ENCODE measurements at places on chromosomes 4 and X. TPM values are rescaled to one million over a fixed set of nuclear protein-coding genes. Genes with fewer than 3 reads are reported as not detected.

The C4orf36 gene
- 2.5 TPM for total RNA-seq

The GPR173 gene
- not detected for total RNA-seq

The CLDN22 gene
- total RNA-seq: not detected

The HHIP gene
- total RNA-seq: 0.74 TPM

The BTK gene
- 0.08 TPM for total RNA-seq

The SRPX2 gene
- 3.1 TPM for total RNA-seq

The TEX13B gene
- total RNA-seq: not detected

The MTNR1A gene
- 0.64 TPM for total RNA-seq

The HSFX4 gene
- not detected for total RNA-seq

The REPS2 gene
- 0.32 TPM for total RNA-seq
